ENCODE measurements at places on chromosomes 5 and 9.

- DNase-seq: no peak
Measured at GRCh38 chr5:135977375-135977928, 22.7 kb upstream of the LECT2 start.

DNA sequence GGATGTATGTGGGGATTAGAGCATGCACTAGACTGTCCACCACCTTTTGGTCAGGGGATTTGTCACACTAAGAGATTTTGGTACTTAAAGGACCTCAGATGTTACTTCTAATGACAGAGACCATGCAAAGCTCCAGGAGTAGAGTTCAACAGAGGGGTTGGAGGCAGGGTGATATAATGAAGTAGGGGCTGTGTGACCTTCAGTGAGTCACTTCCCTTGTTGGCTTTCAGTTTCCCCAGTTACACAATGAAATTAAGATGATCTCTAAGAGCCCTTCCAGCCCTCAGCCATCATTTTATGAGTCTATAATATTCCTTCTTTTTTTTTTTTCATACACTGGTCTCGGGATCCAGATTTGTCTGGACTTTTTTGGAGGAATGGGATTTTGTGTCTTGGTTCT, 26.8 kb downstream of the GLRA1 start:
- no peak for DNase-seq

GRCh38 chr9:135879237-135879601, 28.1 kb downstream of the CAMSAP1 start:
- no peak for DNase-seq

DNA sequence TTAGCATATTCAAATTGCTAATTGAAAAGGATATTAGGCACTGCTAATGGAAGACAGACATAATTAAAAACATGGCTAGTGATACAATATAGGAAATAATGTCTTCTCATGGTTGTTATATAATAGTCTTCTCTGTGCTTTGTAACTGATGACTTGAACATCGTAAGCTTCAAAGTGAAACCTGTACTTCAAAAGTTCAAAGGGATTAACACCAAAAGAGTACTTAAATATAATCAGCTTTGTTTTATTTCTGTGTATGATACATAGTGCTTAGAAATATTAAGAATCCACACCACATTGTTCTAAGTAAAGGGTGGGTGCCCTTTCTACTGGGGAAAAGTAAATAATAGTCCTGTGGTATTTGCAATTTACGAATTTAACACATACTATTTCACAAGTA, 75.4 kb upstream of the ITGA1 start:
- no peak for DNase-seq

DNA sequence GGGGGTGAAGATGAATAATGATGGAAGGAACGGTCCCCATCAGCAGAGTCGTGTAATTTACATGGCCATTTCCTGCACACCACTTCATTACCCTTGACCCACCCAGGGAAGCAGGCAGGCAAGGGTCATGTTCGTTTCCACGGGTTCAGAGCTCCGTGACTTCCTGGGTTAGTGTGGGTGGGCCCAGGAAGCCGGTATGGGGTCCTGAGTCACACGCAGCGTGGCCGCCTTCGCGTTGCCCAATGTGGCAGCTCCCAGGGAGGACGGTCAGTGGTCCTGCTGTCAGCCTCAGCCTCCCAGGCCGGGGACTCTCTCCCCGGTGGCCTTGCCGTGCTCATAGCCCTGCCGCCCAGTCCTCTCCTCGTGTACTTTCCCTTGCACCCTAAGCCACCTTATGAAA, 5.1 kb upstream of the TERT start:
- DNase-seq: no peak

- peak; percentile 2 for DNase-seq
Measured at GRCh38 chr5:15600035-15600434, 100.1 kb downstream of the FBXL7 start.

DNA sequence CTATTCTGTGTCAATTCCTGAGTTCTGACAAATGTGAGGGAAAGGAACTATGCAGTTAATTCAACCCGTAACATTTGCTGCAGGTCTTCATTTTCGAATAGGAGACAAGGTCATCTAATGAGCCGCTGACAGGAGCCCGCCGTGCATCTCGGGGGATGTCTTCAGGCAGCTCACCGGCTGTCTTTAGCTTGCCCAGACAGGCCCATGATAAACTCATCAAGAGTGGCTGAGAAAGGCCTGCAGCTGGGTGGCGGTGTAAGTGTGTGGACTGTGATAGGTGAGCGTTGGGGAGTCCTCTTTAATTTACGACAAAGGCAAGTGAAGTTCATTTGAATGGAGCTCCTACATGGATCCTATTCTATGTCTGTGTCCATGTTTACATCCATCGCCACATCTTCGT, 190.5 kb downstream of the ADCY2 start:
- no peak for DNase-seq

- DNase-seq: no peak
Measured at GRCh38 chr9:4258320-4259090, 41.4 kb downstream of the GLIS3 start.

GRCh38 chr5:95808686-95809413, 13.7 kb downstream of the GLRX start:
- DNase-seq: no peak

GRCh38 chr9:74035786-74036185, 461.3 kb upstream of the RORB start:
- DNase-seq: no peak

DNA sequence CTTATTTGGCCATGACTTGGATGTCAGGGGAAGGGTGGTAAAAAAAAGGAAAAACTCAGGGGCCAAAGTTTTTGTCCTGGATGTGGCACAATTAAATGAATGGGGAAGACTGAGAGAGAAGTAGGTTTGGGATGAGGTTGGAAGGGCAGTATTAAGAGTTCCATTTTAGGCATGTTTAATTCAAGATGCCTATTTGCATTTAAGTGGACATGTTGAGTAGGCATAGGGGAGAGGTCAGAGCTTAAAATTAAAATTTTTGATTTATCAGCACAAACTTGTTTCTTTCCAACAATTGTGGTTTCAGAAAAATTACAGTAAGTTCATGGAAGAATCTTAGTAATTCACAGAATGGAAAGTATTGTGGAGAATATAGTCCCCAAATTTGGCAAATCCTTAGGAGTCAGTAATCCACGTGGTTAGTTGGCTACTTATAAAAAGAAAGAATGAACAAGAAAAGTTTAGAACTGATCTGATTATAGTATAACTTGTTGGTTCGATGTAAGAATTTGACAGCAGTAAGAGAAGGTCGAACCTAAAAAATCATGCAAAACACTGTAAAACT, 265.9 kb downstream of the SAXO1 start:
- DNase-seq: no peak

DNA sequence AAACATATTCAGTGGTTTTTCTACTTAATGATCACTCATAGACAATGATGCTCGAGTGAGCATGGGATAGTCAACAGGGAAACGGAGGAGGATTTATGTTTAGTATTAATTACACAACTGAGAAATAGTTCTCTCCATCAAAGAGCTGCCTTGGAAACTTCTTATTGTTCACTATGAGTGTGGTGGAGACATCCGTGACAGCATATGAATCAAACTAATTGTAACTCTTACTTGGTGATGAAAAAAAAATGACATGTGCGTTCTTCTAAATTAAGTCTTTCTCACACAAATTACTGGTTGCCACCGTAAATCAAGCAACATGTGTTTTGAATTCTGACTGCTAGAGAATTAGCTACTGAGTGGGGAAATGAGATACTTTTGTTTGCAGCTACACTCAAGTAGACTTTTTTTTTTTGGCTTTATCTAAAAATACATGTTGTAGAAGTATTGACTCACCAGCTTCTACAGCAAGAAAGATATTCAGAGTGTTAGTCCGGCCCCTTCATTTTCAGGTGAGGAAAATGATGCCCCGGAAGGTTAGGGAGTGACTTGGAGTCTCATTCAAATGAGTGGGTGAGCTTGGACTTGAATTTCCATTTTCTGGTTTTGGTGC, 179.4 kb downstream of the CFAP90 start:
- no peak for DNase-seq

DNA sequence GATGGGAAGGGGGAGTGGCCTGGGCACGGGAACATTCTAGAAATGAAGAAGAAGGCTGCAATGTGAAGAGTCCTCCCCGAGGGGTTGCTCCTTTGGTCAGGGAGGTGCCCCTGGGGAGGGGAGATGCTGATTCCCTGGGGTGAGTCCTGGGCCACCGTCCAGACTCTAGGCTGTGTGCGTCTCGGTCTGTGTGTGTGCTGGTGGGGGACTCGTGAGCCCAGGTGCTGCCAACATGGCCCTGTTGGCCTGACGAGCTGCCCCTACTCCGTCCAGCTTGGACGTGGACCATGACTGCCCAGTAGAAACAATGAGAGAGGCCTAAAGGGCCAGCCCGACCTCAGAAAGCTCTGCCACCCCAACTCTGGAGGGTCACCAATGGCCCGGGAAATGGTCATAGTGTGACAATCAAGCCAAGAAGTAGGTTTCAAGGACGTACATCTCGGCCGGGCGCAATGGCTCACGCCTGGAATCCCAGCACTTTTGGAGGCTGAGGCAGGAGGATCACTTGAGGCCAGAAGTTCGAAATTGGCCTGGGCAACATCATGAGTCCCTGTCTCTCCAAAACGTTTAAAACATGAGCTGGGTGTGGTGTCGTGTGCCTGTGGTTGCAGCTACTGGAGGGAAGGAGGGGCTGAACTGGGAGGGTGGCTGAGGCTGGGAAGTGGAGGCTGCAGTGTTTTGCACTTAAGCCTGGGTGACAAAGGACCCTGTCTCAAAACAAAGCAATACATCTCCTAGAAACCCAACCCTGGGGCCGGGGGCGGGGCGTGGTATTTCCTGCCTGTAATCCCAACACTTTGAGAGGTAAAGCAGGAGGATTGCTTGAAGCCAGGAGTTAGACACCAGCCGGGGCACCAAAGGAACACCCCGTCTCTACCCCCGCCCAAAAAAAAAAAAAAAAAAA, 17.0 kb downstream of the LHX3 start:
- no peak for DNase-seq

- DNase-seq: no peak
Measured at GRCh38 chr5:165138236-165138635, 1632.8 kb downstream of the MAT2B start.

- DNase-seq: no peak
Measured at GRCh38 chr9:98365781-98366180, 110.3 kb upstream of the TBC1D2 start.

- no peak for DNase-seq
Measured at GRCh38 chr5:140054086-140054689, 11.1 kb upstream of the NRG2 start.

DNA sequence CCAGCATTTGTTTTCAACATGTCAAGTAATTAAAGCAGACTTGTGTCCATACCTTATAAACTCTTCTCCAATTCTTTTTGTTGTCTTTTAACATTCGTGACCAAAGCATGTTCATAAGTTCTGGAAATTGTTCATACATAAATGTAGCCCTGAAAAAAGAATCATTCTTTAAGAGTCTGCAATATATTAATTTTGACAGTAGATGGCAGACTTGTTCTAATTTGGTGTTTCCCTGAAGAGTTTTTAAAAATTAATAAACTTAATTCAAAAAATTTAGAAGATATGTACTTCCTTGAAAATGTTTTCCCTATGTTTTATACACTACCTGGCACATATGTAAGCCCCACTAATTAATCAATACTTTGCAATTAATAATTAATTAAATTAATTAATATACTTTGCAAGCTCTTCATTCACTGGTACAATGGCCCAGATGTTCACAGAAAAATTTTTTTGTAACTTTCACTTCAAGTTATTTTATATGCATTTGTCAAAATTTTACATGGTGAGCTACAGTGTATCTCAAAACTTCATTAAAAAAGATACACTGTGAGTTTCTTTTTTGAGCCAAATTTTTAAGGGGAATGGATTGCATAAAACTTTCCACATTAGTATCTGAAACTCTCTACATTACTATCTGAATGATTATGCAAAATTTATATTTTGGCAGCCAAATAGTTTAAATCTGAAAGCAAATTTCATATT, 42.1 kb downstream of the CLINT1 start:
- no peak for DNase-seq

GRCh38 chr5:169970911-169971765, 9.2 kb downstream of the INSYN2B start:
- DNase-seq: no peak

DNA sequence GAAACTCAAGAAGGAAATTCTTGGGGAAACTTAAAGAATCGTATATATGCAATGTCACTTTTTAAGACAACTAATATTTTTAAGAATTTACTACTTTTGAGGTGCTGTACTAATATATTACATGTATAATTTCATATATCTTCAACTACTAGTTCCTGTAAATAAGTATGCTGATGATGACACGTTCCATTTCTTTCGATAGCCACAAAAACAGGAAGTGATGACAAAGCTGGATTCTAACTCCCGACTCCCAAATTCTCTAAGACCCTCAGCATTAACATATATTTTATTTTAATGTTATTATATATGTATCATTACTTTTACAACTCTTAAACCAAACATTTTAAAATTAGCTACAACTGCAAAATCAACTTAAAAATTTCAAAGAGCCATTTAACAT, 74.8 kb downstream of the STK32A start:
- DNase-seq: no peak

DNA sequence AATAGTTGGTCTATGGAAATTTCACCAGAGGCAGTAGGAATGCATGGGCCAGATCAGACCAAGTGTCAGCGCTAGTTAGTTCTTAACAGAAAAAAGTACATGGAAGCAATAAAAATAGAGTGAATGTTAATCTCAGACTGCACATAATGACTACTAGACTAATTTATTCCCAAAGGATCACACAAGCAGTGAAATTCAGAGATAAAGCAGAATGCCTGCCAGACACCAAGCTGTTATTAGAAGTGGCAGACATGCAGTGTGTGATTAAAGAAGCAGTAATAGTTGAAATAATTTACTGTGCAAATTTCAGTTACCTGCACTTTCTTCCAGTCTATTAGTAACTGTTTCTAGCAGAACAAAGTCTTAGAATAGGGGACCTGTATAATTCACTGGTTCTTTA, 1024.2 kb downstream of the CDH9 start:
- DNase-seq: no peak

- DNase-seq: no peak
Measured at GRCh38 chr9:83281306-83282255, 218.6 kb upstream of the RASEF start.

GRCh38 chr5:27041372-27041771, 3.0 kb upstream of the CDH9 start:
- no peak for DNase-seq

DNA sequence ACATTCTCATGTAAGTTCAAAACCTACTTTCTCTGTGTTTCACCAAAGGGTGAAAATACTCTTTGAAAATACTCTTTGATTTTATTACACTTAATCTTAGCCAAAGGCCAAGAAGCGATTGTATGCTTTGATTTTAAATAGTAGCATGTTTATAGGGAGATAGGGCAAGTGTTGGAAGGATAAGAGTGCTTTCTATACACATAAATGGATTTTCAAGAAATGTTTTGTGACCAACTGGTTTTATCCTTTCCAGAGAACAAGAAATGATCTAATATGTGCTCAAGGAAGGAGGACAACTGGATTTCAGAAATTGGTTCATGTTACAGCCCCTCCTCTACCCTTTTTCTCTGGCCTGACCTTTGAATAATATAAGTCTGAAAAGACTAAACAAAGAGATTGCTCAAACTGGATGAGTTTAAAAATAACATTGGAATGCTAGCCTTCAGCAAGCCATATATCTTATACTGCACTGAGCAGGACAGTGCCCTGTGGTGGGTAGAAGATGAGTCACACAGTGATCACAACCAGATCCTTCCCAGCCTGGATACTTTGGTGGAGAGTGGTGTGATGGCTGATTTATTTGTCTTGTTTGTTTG, 13.1 kb downstream of the PALM2AKAP2 start:
- no peak for DNase-seq

Measured in CMK (cell line).